ENCODE measurements at places on chromosomes 2 and 18.

- no peak for DNase-seq
Observed at GRCh38 chr2:160940271-160940670, 220.0 kb upstream of the TANK start.

GRCh38 chr2:150619607-150620330 lies 132.3 kb upstream of the RND3 start:
- no peak for DNase-seq

DNA sequence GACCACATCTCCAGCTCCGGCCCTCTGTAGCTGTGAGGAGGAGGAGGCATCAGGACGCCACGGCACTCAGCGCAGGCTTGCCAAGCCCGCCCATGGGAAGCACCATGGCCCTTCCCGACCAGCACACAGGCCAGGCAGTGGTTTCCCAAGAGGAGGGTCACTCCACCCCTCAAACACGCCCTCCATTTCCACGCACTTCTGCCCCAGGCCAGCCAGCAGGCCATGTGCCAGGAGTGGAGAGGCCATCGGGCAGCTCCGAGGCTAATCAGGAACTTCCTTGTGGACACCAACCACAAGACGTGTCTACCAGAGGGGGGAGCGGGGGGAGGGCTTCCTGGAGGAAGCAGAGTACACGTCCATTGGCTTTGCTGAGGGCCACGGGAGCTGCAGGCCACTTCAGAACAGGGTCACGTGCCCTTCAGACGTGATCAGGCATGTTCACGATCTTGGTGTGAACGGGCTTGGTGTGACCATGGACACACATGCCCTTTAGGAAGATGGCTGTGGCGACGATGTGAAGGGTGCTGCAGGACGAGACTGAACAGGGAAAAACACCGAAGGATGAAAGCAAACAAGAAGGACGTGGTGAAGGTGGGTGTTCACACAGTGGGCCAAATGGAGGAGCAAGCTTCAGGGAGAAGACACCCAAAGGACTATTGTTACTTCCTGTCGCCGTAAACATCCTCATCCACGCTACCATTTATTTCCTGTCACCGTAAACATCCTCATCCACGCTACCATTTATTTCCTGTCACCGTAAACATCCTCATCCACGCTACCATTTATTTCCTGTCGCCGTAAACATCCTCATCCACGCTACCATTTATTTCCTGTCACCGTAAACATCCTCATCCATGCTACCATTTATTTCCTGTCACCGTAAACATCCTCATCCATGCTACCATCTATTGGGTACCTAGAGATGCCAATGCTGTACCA lies 6.5 kb upstream of the MTERF4 start:
- DNase-seq: no peak

DNA sequence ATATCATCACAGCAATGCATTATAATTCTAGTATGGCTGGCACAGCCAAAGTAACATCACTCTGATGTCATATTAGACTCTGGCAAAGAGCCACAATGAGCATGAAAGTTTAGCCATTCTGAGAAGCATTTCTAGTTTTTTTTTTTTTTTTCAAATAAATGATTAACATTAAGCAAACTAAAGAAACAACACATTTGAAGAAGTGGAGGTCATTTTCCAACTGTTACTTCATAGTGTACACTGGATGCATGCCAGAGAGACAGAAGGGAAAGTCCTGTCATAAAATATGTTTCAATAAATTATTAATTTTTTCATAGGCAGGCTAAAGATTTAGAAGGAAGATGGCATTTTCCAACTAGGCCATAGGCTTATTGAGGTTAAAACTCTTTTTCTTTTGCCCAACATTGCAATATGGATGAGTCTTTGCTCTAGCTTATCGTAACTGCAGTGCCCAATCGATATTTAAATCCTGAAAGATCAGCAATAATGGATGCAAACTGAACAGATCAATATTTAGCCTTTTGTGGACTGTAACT lies 1630.4 kb upstream of the ACVR2A start:
- no peak for DNase-seq

DNA sequence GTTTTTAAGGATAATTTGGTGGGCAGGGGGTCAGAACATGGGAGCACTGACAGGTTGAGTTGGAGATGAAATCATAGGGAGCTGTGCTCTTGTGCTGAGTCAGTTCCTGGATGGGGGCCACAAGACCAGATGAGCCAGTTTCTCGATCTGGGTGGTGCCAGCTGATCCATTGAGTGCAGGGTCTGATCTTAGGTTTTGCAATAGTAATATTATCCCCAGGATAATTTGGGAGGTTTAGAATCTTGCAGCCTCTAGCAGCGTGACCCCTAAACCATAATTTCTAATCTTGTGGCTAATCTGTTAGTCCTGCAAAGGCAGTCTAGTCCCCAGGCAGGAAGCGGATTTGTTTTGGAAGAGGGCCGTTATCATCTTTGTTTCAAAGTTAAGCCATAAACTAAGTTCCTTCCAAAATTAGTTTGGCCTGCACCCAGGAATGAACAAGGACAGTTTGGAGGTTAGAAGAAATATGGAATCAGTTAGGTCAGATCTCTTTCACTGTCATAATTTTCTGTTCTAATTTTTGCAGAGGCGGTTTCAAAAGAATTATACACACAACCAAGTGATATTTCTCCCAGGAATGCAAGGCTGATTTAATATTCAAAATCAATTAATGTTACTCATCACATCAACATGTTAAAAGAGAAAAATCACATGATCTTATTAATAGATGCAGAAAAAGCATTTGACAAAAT lies 23.0 kb downstream of the DBI start:
- no peak for DNase-seq

GRCh38 chr2:235500761-235501672 lies 7.2 kb downstream of the AGAP1 start:
- DNase-seq: peak; percentile 36
